Natural killer cell (primary cell): ENCODE measurements at places on chromosomes 5 and 9. TPM values are rescaled to one million over a fixed set of nuclear protein-coding genes. Genes with fewer than 3 reads are reported as not detected.

The PLAC8L1 gene
- total RNA-seq, result 0.45 TPM

The GFRA3 gene
- not detected for total RNA-seq

The BAAT gene
- not detected for total RNA-seq

The ZBTB26 gene
- total RNA-seq, result 12.2 TPM

The NANS gene
- 30.7 TPM for total RNA-seq

The TAF11L10 gene
- total RNA-seq, result not detected

The LPAR1 gene
- 0.48 TPM for total RNA-seq

The C5orf52 gene
- total RNA-seq, result not detected

The NEUROG1 gene
- total RNA-seq, result not detected

The TRIM36 gene
- total RNA-seq, result 0.25 TPM

The KCNT1 gene
- 0.88 TPM for total RNA-seq

The LCN15 gene
- not detected for total RNA-seq

The PPP2R2B gene
- 63.7 TPM for total RNA-seq

The SV2C gene
- not detected for total RNA-seq

The ZDHHC11B gene
- total RNA-seq, result 0.85 TPM

The ACOT12 gene
- total RNA-seq, result not detected

The GLRA1 gene
- total RNA-seq, result not detected

The PTGR1 gene
- total RNA-seq, result not detected

The PCDHGB4 gene
- 0.40 TPM for total RNA-seq

The BHMT2 gene
- not detected for total RNA-seq

The ARHGEF37 gene
- 0.61 TPM for total RNA-seq

The CLIC3 gene
- 144 TPM for total RNA-seq

The SPATA31C1 gene
- total RNA-seq, result not detected

The ESM1 gene
- 1.2 TPM for total RNA-seq

The IL5 gene
- not detected for total RNA-seq

The PCDHB10 gene
- not detected for total RNA-seq

The FAM78A gene
- total RNA-seq, result 57.6 TPM

The WDR36 gene
- 23.0 TPM for total RNA-seq

The NME5 gene
- not detected for total RNA-seq
